Cortex of kidney (tissue), 1 donor: ENCODE measurements at places on chromosomes 1 and 21.

DNA sequence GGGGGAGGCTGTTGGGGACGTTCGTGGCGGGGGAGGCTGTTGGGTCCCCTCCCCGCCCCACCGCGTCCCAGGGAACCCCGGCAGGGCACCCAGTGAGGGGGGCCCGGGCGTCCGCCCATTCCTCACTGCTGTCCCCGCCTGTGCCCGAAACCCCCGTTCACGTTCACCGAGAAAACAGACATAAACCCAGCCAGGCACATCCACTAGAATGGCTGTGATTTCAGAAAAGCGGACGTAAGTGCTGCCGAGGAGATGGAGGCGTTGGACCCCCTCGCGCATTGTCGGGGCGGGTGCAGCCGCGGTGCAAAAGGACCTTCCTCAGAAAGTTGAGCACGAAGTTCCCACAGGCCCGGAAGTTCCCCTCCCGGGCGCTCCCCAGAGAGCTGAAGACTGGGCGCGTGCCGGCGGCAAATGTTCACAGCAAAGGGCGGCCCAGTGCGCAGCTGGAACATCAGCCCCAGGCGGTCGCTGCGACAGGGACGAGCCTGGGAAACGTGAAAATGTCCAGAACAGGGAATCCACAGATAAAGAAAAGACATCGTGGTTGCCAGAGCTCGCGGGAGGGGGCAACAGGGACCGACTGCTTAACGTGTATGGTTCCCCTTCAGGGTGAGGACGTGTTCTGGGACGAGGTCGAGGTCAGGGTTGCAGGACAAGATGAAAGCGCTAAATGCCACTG is 18.5 kb upstream of the SAMD11 start:
- DNase-seq = no peak

GRCh38 chr1:147478521-147478920 is 62.8 kb upstream of the BCL9 start:
- no peak for DNase-seq

- no peak for DNase-seq
Observed at GRCh38 chr1:221148660-221149059, 269.4 kb downstream of the HLX start.

GRCh38 chr1:59927213-59927612 is 640 bp upstream of the CYP2J2 start:
- no peak for DNase-seq

DNA sequence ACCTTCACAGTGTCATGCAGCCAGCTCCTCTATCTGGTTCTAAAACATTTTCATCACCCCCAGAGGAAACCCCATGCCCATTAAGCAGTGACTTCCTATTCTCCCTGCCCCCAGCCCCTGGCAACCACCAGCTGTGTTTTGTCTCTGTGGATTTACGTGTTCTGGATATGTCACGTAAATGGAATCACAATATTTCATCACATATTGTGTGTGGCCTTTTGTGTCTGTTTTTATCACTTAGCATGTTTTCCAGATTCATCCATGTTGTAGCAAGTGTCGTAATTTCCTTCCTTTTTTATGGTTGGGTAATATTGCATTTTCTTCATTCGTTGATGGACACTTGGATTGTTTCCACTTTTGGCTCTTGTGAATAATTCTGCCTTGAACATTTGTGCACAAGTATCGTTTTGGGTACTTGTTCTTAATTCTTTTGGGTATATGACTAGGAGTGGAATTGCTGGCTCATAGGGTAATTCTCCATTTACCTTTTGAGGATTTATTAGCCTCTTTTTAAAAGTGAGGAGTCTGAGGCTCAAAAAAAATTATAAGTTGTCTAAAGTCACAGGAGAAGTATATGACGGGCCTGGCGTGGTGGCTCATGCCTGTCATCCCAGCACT is 127.0 kb downstream of the MRPS6 start:
- DNase-seq = no peak

DNA sequence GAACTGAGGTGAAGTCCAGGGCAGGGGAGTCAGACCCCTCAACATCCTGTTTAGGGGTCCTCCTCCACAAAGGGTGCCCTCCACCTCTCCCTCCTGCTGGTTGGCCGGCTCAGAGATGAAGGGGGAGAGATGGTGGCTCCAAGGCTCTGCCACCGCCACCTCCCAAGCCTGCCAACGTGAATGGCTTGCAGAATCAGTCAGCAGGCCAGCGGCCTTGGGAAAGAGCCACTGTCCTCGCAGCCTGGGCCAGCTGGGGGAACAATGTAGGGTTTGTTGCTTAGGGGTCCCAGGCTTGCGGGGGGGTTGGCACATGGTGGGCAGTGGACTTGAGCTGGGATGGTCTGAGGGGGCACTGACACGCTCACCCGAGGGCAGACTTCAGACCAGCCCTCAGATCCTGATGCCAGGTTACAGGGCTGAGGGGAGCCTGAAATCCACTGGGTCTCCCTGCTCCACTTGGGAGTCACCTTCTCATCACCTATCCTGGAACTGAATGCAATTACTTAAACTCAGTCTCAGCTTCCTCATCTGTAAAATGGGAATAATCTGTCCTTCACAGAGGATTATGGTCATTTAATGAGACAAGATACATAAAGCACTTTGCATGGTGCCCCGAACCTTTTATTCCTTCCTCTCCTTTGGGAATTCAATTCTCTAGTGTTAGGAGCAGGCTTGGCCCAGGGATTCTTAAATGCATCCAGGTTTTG is 8.3 kb downstream of the GPR37L1 start:
- DNase-seq = no peak

- DNase-seq = no peak
Observed at GRCh38 chr1:223483511-223483910, 90.3 kb downstream of the CCDC185 start.

GRCh38 chr21:35375115-35375514 is 326.0 kb upstream of the RUNX1 start:
- no peak for DNase-seq

- DNase-seq = no peak
Observed at GRCh38 chr21:26519142-26519541, 53.9 kb downstream of the CYYR1 start.

DNA sequence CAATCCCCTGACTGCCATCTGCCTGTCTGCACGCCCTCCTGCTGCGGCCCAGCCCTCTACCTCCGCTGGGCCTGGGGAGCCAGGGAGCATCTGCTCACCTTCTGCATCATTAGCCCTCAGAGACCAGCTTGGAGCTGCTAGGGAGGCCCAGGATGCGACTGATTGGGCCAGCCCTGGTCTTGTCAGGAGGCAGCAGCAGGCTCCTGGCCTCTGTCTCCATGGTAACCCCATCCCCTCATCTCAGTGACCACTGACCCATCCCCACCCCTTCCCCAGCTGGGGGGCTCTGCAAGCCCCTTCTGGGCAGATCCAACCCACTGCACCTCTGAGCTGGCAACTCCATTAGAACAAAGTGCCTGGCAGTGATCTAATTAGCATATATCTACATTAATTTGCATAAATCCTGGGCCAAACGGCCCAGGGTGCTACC is 37.7 kb downstream of the NKAIN1 start:
- DNase-seq = no peak

DNA sequence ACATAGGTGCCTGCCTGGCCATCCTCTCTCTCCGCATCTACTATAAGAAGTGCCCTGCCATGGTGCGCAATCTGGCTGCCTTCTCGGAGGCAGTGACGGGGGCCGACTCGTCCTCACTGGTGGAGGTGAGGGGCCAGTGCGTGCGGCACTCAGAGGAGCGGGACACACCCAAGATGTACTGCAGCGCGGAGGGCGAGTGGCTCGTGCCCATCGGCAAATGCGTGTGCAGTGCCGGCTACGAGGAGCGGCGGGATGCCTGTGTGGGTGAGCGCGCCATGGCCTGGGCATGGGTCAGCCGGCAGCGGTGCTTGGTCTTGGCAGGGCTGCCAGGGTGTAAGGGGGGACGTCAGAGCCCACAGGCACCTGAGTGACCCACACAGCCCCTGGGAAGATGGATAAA is 13.3 kb downstream of the EPHA8 start:
- no peak for DNase-seq

DNA sequence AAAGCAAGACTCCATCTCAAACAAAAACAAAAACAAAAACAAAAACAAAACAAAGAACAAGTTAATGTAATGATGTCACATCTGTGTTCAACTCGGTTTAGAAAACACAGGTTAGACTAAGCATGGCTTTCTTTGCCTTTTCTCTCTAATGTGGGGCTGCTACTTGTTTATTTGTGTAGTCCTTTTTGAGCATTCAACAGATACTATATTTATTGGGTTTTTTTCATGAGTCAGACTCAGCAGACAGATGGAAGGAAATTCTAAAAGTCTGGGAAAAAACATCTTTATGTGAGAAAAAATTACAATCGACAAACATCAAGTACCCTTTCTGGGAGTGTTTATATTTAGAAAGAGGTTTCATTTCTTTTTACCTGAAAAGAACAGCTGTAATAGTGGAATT is 22.3 kb upstream of the OTUD3 start:
- DNase-seq = no peak

DNA sequence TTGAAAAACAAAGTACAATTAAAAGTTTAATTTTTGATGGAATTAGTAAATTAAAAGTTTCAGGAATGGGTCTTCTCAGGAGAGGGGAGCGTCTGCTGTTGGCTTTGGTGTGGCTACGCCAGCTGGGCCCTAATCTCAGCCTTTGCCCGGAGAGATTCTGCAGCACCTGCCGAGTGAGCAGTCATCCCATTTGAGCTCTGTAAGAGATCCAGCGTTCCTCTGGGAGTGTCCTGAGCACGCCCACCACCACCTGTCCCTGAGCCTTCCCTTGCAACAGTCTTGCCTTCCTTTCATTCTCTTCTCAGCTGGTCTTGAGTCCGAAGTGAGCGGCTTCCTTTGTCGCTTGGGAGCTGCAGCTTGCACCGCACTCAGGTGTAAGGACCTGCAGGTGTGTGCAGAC is 263.1 kb downstream of the CAMTA1 start:
- DNase-seq = no peak

- no peak for DNase-seq
Observed at GRCh38 chr21:25176637-25177412, 430.5 kb downstream of the MRPL39 start.
